ENCODE measurements at places on chromosomes 3 and 15. TPM values are rescaled to one million over a fixed set of nuclear protein-coding genes. Genes with fewer than 3 reads are reported as not detected.
A peak's percentile ranks its signal among the peaks of the same experiment; 100 is the strongest.

DNA sequence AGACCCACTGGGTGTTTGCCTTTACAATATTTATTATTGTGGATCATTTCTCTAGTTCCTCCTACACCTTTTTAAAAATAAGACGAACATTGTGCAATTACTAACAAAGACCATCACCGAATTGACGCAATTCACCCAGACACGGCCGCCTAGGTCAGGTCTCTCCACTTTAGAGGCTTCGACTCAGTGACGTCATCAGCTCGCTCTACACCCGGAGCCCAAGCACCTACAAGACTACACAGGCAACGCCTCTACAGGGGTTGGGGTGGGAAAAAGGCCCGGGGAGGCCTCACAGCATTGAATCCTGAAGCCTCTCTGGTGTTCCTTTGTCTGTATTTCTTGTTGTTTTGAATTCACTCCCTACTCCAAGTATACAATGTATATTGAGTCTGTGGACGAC, 16.6 kb downstream of the ZIC4 start:
- no peak for DNase-seq

CLDN1 gene
- total RNA-seq: not detected

DNA sequence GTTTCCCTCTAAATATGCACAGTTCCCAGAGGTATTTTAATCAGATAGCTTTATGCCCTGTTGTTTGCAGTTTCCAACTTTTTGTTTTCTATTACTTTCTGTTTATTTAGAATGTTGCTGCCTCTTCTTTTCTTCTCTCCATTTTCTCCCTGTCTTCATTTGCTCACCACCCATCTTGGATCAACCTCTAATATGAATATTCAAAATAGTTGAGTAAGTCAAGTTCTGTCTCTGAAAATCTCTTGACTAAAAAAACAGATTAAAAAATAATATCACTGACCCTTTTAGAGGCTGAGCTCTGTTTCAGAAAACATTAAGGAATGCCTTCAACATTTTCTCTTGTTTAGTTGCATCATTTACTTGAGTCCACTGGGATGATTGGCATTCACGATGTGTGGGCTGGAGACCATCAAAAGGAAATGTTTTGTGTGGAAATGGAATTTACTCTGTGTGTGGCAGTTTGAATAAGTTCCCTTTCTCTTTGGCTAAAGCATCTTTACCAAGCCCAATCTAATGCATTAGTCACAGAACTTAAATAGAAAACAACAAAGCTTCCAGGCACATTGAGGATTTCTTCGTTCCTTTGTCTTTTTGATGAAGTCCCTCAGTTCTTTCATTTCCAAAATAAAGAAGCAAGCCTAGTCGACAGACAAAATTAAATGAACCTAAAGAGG, 633.9 kb upstream of the TGFBR2 start:
- DNase-seq: no peak

DNA sequence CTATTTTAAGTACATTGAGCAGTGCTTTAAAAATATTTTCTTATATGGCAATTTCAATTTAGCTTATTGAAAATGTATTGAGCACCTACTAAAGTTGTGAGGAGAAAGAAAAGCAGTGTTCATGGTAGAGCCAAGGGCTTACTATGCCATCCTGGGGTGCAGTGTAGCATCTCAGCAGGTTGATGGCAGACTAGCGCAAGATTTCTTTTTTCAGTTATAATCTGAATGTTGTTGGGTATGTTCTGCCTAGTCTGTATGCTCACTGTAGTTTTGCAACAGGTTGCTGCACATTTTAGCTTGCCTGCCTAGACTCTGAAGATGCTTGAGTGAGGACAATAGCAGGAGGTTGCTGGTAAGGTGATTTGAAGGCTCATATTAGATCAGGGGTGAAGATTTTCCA, 103.1 kb upstream of the UNC13C start:
- no peak for DNase-seq

- DNase-seq: no peak
These were observed 108.5 kb downstream of the GLDN start for GRCh38 chr15:51450001-51450400.

GRCh38 chr3:146277953-146278631, 27.2 kb upstream of the PLSCR4 start:
- DNase-seq: no peak

DNA sequence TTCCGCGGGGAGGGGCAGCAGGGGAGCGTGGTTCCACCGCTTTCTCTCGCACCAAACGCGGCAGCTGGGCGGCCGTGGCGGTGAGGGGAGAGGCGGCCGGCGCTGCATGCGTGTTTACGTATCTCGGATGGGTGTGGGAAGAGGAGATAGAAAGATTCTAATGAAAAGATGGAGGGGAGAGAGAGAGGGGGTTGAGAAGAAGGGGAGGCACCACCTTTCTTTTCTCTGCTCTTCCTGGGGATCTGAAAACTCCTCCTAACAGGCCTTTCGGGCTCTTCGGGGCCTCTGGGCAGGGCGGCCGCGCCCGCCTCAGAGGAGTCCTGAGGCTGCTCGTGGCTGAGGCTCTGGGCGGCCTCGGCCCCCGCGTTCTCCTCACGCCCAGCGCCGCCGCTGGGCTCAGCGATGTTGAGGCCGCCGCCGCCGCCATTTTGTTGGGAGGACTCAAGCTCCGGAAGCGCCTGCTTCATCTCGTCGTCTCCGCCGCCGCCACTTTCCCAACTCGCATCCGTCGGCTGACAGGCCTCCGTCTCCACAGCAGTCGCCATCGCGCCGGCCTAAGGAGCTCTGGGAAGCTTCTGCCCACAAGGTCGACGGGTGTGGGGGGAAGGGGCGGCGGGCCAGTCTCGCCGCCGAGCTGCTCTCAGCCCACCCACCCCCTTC, 473 bp downstream of the TASOR start:
- DNase-seq: peak; percentile 80

GOLGA6L7 gene
- total RNA-seq: not detected

GRCh38 chr15:26243382-26243781, 380.3 kb upstream of the ATP10A start:
- no peak for DNase-seq

DNA sequence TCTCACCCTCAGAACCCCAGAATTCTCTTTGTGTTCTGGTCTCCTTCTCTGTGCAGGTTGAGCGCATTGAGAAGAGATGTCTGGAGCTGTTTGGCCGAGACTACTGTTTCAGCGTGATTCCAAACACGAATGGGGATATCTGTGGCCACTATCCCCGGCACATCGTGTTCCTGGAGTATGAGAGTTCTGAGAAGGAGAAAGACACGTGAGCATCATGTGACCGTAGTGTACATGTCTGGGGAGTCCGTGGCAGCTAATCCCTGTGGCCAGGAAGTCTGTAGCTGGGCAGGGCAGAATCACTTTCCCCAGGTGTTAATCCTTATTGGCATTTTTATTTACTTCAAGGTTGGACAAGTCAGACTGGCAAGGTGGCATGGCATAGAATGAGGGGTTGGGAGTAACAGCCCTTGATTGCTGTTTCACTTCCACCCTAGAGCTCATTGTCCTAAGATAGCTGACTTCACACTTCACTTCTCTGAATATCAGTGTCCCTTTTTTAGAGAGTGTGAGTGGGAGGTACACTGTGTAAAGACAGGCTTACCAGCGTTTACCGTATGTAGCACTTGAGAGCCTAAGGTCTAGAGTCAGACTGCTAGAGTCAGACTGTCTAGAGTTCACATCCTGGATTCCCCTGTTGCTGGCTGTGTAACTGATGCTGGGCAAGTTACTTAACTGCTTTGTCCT, 4.4 kb downstream of the MTMR14 start:
- no peak for DNase-seq

GRCh38 chr3:64548200-64548889, 139.5 kb downstream of the ADAMTS9 start:
- DNase-seq: no peak

VILL gene
- 18.7 TPM for total RNA-seq

DNA sequence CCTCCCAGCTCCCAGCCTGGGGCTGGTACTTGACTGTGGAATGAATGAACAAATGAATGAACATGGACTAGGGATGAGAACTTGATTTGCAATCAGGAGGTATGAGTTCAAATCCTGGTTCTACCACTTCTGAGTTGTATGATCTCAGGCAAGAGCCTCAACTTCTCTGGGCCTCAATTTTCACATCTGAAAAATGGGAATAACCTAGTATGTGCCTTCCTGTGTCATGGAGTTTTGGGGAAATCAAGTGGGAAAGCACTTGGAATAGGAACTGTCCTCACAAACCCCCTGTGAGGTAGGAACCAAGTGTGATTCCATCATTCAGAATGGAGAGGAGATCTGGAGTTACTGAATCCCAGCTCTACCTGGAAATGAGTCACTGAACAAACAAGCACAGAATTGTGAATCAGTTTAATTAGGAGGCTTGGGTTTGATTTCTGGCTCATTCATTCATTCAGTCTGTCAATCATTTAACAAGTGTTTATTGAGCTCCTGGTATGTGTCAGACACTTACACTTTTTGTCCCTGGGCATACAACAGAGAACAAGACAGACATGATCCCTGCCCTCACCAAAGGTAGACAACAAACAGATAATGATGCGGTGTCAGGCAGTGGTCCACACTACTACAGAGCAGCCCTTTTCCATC, 29.7 kb downstream of the DNASE1L3 start:
- DNase-seq: no peak

DNA sequence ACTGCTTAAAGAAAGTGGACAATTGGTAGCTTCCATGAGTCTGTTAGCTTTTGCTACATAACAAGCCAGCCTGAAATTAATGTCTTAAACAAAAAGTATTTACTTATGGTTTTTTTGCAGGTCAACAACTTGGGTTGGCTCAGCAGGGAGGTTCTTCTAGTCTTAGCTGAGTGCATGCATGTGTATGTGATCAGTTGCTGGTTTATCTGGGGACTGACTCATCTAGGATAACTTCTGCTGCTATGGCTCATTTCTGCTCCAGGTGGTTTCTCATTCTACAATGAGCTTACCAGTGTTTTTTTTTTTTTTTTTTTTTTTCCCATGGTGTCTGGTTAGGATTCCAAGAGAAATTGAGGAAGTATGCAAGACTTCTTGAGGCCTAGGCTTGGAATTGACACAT, 244.7 kb downstream of the NSUN3 start:
- DNase-seq: no peak

DNA sequence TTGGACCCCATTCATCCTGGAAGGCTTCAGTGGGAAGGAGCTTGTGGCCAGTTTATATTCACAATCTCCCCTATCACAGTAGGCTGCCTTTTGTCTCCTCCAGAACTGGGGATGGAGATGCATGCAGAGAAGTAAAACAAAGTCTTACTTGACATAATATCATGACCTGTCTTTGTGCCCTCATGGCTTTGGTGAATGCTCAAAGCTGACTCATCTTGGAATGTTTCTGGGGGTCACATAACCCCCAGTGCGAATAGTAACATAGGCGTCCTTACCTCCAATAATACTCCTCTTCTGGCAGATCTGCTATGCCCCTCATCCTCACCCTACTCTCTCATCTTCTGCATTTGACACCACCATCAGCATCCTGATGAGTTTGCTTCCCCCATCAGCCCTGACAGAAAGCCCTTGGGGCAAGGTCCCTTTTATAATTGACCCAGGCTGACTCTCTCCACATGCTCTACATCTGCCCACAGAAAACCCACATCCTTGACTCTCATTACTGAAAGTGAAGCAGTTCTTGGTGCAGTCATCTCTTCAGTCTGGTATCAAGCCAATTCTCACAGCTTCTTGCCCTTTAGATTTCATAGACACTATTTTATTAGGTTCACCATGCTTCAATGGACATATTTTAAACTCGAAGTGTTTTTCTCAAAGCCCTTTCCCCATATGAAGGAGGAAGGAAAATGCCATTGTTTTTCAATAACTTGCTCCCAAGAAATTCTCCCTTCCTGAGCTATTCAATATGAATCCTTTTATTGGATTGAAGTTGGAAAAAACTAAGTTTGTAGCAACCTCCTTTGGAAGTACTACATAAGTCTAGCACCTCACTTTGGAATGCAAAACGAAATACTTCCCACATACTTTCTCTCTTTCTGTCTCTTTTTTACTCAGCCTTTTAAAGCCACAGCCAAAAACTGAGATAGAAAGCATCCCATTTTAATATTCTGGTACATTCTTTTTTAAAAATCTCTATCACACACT, 36.6 kb downstream of the OSTN start:
- no peak for DNase-seq

DLG1 gene
- 61.4 TPM for total RNA-seq

MESP1 gene
- total RNA-seq: 3.5 TPM

- DNase-seq: no peak
These were observed 176.0 kb downstream of the CDIN1 start for GRCh38 chr15:36755341-36756000.

DNA sequence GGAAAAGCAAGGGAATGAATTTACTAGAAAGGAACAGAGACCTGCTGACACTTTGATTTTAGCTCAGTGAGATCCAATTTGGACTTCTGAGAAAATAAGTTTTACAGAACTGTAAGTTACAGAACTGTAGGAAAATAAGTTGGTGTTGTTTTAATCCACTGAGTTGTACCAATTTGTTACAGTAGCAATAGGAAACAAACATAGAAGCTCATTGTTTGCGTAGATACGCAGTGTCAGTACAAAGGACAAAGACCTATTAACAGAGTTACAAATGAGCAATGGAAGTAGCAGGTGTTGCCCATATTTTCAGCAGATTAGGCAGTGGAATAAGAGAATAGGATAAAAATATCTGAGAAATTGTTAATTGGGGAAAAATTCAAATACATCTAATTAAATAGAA, 385.8 kb upstream of the CNTN6 start:
- no peak for DNase-seq

DNA sequence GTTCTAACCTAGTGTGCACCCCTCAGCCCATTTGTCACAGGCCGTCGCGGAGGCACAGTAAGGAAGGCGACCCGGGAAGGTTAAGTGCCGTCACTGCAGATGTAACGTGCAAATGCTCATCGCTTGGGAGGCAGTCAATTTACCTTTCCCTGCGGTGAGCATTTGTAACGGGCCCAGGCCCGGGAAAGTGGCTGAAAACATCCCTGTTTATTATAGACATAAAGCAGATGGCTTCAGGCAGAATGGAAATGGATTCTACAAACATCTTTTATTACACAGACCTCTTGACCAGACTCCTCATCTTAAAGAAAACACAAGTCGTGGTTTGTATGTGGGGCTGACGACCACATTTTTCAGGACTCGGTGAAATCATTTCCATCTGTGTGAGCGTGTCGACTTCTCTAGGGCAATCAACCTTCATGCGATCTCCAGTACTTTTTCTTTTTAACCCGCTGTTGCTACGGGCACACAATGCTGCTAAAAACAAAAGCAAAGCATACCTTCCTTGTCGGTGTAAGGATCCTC, 43.6 kb downstream of the NMNAT3 start:
- DNase-seq: no peak

DNA sequence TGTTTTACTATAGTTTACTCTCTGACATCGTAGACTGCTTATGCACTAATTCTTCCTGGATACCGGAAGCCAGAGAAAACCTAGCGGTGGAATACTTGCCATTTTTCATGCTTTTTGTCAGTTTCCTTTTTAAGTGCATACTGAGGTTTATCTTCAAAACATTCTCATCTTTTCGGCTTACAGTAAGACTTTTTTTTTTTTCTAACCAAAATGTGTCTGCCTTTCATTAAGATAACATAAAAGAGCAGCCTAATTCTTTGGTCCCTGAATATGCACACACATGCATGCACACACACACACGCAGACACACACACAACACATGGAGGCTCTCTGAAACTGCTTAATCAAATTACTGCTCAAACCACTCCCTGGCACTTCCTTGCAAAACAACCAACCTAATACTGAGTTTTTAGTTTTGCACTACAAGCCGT, 1.3 kb downstream of the ZNF445 start:
- no peak for DNase-seq

- no peak for DNase-seq
These were observed 202.6 kb downstream of the VGLL3 start for GRCh38 chr3:86788371-86788770.

GRCh38 chr3:88573472-88573871, 423.7 kb downstream of the C3orf38 start:
- DNase-seq: no peak

GOLGA6D gene
- total RNA-seq: not detected

FETUB gene
- total RNA-seq: not detected

Data from activated CD4-positive, alpha-beta memory T cell treated with anti-CD3 and anti-CD28 coated beads, Interleukin-2, amount 10 ng/mL, durations not matched to agents 7 days and 5 days (primary cell).